ENCODE measurements at places on chromosomes 13 and 19.

DNA sequence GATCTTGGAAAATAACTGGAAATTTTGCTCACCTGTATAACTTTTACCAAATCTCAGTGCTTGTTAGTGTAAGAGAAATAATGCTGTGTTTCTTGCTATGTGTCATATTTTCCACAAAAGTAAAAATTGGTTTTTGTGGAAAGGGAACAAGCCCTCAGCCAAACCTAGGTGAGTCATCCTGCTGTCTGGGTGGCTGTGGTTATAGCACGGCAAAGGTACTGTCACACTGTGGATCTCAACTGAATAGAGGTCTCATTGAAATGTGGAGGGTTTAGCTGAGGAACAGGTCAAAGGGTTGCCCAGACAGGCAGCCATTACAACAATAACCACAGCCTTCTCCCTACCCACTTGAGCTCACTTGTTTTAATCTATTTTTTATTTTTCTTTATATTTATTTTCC, 338.8 kb upstream of the DACH1 start:
- DNase-seq = no peak

DNA sequence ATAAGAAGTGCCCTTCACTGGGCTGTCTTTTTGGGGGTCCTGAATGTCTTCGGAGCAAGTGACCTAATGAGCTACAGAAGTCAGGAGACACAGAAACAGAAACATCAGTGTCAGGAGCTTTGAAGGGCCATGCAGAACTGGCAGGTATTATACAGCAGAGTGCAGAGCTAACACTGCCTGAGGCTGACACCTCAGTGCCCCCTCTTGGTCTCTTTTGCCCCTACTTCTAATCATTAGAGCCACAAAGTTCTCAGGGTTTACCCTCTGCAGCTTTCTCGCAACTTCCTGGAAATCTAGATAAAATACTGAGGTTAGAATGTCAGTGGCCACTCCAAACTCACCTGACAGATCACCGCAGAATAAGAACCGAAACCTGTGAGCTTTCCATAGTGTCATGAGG, 172.7 kb downstream of the B3GLCT start:
- DNase-seq = no peak

GRCh38 chr19:38647966-38648768, 718 bp downstream of the ACTN4 start:
- no peak for DNase-seq

- DNase-seq = no peak
These were observed 18.7 kb upstream of the SLAIN1 start for GRCh38 chr13:77678691-77679235.

DNA sequence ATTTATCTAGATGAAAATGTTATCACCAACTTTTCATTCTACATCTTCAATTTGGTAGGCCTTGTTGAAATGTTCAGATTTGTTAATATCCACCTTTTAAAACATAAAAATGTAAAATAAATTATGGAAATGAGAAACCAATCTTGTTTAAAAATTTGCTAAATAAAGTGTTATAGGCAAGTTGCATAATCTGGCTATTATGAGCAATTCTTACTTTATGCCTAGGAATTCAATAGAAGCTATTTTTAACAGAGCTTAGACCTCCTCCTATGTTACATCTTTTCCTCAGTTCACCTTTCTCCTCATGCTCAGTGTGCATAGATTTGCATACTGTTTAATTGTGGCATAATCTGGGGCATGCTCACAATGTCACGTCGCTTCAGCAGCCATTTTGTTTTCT, 87.9 kb upstream of the POSTN start:
- no peak for DNase-seq

- no peak for DNase-seq
These were observed 15.0 kb downstream of the RUBCNL start for GRCh38 chr13:46372071-46372470.

DNA sequence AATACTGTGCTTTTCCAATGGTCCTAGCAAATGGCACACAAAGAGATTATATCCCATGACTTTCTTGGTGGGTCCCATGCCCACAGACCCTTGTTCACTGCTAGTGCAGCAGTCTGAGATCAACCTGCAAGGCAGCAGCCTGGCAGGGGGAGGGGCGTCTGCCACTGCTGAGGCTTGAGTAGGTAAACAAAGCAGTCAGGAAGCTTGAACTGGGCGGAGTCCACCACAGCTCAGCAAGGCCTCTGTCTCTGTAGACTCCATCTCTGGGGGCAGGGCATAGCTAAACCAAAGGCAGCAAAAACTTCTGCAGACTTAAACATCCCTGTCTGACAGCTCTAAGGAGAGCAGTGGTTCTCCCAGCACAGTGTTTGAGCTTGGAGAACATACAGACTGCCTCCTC, 82.9 kb downstream of the ZNF737 start:
- DNase-seq = no peak

DNA sequence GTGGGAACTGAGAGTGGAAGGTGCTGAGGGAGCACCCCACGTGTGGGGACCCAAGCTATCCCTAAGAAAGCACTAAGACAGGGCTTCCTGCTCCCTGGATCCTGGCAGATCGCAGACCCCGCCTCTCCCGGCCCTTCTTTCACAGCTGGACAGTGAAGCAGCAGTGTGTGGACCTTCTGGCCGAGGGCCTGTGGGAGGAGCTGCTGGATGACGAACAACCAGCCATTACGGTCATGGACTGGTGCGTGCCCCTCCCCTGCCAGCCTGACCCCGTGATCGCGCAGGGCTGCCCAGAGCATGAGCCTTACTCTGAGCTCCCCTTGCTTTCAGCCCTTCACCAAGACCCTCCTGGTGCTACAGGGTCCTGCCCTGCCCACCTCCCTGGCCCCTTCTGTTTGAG, 2.3 kb downstream of the NCCRP1 start:
- DNase-seq = no peak

GRCh38 chr19:13757805-13758772, 6.2 kb upstream of the MRI1 start:
- no peak for DNase-seq

GRCh38 chr19:47497050-47497766, 13.2 kb upstream of the KPTN start:
- no peak for DNase-seq

- no peak for DNase-seq
These were observed 293.3 kb downstream of the ZNF536 start for GRCh38 chr19:30665449-30665848.

DNA sequence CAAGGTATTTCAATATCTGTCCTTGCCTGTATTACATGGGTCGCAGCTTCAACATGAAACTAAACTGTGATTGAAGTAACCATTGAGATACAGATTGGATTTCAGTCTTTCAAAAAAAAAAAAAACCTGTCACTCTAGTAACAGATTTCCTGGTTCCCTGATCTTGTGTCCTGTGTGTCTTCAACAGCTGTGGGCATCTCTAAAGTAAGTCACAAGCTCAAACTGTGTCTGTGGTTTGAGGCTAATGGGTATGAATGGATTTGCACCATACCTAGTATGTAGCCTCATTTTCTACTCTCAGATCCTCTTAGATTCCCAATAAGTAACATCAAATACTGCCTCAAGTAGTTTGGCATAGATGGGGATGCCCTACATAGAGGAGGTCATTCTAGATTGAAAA, 300.1 kb downstream of the COG6 start:
- DNase-seq = no peak

DNA sequence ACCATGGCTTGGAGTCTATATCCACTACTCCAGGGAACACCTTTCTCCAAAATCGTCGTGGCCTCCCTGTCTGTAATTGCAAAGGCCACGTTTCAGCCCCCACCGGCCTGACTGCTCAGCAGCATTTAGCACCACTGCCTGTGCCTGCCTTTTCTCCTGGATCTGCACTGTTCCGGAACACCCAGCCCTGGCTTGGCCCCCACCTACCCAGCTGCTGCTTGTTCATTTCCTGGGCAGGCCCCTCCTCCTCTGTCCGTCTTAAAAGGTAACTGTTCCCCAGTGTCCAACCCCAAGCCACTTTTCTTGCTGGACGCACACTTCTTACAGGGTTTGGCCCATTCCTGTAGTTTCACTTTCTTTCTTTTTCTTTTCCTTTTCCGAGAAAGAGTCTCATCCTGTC, 8.5 kb upstream of the SYT5 start:
- no peak for DNase-seq

DNA sequence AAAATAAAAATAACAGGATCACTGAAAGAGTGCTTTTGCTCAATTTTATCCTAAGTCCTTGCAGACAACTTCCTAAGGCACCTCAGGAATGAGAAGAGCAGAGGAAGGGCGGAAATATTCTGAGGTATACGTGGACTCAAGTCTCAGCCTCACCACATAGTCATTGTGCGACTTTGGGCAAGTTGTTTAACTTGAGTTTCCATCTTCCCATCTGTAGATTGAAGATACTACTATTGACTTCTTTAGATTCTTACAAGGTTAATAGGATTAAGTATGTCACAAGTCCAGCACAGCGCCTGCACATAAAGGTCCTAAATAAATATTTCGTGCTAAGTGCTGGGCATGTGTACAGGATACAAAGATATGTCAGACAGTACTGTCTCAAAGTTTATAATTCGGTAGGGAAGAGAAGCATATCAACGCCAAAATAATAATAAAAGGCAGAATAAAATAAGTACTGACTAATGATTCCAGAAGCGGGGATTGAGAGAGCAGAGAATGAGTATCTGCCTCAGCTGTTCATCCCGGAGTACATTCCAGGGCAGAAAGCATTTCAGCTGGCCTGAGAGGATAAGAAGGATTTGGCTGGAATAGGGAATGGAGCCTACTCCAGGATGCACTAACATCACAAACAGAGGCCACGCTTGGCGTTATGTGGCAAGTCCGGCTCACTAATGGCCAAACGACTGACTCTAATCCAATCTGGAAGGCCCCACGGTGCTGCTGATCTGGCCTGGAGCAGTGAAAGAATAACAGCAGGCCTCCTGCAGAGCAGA, 139.7 kb downstream of the FLT1 start:
- peak; percentile 6 for DNase-seq

- no peak for DNase-seq
These were observed 179.8 kb downstream of the FOXO1 start for GRCh38 chr13:40486518-40487163.

- DNase-seq = no peak
These were observed 3.5 kb downstream of the N4BP2L2 start for GRCh38 chr13:32535115-32535514.

- DNase-seq = no peak
These were observed 35.4 kb downstream of the DOCK9 start for GRCh38 chr13:98942485-98942884.

- peak; percentile 82 for DNase-seq
These were observed 2.7 kb downstream of the ALDH16A1 start for GRCh38 chr19:49455773-49456172.

DNA sequence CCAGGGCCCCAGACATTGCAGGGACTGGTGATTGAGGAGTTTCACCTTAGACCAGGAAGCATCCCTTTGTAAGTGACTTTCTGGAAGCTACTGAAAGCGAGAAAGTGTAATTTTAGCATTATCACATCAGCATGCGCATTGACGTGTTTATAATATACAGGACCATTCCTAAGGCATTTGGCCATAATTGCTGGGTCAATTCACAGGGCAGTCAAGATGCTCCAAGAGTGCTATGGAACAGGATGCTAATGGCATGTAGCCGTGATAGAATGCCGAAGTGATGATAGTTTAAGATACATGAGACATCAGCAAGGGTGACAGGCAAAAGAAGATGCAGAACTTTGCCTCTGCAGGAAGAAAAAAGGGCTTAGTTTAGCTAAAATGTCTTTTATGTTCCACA, 347.6 kb upstream of the NBEA start:
- no peak for DNase-seq

- peak; percentile 74 for DNase-seq
These were observed 75.9 kb downstream of the ESD start for GRCh38 chr13:46721054-46721453.

GRCh38 chr19:23519031-23519430, 123.8 kb upstream of the ZNF91 start:
- DNase-seq = no peak

- peak; percentile 55 for DNase-seq
These were observed 5.2 kb downstream of the LHFPL6 start for GRCh38 chr13:39597838-39598237.

- no peak for DNase-seq
These were observed 21.8 kb upstream of the SLC7A10 start for GRCh38 chr19:33247441-33247819.

DNA sequence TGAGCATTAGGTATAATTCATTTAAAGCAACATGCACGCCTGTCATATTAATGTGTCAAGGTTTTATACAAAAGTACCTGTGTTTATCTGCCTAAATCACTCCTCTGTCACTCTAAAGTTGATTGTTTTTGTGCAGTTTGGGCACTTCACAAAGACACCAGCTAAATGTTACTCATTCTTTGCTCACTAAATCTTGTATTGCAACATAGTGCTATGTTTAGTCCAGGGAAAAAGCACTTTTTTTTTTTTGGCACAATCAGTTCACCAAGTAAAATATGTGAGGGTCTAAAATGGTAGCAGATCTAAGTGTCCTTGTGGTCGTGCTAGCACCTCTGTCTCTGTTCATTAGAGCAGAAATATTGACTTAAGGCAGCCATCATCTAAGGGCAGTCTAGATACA, 2526.7 kb upstream of the PCDH20 start:
- DNase-seq = no peak

DNA sequence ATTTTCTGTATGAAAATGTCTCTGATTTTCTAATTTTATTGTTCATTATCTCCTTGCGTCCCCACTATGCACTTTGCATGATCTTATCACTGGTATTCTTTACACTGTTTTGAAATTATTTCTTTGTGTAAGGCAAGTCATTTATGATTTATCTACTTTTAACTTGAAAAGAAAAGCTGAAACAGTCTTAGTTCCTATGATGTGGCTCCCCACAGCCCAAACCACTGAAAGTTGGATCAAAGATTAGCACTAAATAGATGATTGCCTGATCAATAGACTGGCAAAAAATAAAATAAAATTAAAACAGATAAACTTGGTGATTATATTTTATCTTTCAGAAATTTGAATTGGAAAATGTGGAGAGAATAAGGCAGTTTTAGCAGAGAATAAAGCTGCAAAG, 1101.9 kb downstream of the PCDH9 start:
- no peak for DNase-seq

- no peak for DNase-seq
These were observed 877 bp upstream of the PRR22 start for GRCh38 chr19:5785423-5785822.

- no peak for DNase-seq
These were observed 25.4 kb upstream of the CEACAM4 start for GRCh38 chr19:41652250-41652649.

GRCh38 chr13:108273429-108274118, 4.1 kb downstream of the TNFSF13B start:
- no peak for DNase-seq

DNA sequence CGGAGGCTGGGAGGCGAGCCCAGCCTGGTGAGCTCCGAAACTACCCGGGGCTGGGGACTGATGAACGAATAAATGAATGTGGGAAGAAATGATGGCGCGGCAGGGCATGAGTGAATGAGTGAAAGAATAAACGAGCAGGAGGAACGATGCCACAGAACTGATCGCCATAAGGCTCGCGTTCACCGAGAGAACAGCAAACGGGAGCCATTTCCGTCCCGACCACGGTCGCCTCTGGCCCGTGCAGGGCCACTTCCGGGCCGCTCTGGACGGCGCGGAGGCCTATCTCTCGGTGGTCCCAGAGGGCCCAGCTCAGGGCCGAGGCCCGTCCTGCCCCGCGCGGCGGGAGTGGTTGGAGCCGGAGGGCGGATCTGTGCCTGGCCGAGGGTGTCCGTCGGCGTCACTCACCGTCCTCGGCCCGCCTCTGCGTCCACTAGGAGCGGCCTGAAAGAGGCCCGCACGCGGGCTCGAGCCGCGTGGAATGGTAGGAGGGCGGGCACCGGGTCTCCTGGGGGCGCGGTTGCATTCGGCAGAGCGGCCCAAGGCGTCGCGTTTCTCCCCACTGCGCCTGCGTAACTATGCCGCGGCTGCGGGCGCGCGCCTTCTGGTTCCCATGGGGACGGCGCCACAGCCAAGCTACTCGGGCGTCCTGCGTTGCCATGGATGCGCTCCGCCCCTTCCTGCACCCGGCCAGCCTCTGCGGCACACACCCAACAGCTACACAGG, at the start of gene ZNF497:
Gene ZNF497, minus strand, starts transcription at position 480 of the 723 bp plus-strand sequence. CDS start 5,116 bp downstream, outside the sequence.
- peak; percentile 95 for DNase-seq

Data from skin of body (tissue), 3 donors.